ENCODE measurements at places on chromosomes 4 and X. TPM values are rescaled to one million over a fixed set of nuclear protein-coding genes. Genes with fewer than 3 reads are reported as not detected.

DNA sequence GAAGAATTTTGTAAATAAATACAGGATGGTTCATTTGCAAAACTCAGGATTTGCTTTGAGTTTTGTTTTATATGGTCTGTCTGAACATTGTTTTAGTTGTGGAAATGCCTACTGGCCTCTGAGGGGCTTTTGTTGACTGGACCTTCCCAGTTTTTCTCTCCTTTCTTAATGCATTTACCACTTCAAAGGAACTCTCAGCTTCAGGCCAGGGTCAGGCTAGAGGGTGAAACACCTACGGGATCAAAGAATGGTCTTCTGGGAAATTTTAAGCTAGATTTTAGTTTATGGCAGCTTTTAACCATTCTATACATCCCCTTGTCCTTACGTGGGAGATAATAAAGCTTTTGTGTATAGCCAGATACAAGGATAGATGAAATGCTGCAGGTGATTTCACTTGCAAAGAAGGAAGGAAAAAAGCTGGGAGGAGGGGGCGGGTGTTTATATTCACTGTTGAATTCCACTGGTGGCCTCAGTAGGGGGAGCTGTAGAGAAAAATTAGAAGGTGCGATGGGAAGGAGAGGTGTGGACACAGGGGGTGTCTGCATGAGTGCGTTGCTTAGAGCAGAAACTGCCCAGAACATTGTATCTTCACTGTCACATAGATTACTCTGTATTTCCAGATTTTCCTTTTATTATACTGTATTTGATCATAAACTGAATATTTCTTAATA, 151.8 kb downstream of the TSPAN5 start:
- H3K4me1 ChIP-seq = peaks cover 16% of the 10 kb centered on the region
- no peak for DNase-seq
- H3K27ac ChIP-seq = no peak overlapping the region
- no peak overlapping the region for H3K4me3 ChIP-seq

DNA sequence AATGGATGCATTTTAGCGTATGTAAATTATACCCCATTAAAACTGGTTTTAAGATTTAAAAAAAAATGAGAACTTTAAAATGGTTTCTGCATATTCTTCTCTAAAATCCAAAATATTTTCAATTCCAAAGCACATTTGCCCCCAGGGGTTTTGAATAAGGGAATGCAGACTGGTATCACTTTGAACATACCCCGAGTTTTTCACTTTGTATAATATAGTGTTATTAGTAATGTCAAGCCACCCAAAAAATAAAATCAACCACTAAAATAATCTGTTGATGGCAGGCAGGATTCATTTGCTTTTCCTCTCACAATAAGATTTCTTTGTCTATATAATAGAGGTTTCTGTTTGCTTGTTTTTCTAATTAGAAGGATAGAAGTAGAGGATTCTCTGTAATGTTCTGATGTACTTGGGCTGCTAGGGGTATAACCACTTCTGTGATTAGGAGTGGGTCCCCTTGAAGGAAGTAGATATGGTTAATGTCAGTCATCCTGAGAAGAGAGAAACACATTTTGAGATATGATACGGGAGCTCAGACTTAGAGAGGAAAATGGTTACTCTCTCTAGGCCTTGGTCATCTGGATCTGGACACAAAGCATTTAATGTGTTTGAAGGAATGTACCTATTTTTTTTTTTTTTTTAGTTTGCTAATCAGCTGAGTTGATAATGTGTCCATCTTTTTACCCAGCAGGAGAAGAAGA, 9.3 kb upstream of the LIN54 start:
- no peak for DNase-seq
- H3K27ac ChIP-seq = no peak overlapping the region
- H3K4me1 ChIP-seq = no peaks in the 10 kb centered on the region

DNA sequence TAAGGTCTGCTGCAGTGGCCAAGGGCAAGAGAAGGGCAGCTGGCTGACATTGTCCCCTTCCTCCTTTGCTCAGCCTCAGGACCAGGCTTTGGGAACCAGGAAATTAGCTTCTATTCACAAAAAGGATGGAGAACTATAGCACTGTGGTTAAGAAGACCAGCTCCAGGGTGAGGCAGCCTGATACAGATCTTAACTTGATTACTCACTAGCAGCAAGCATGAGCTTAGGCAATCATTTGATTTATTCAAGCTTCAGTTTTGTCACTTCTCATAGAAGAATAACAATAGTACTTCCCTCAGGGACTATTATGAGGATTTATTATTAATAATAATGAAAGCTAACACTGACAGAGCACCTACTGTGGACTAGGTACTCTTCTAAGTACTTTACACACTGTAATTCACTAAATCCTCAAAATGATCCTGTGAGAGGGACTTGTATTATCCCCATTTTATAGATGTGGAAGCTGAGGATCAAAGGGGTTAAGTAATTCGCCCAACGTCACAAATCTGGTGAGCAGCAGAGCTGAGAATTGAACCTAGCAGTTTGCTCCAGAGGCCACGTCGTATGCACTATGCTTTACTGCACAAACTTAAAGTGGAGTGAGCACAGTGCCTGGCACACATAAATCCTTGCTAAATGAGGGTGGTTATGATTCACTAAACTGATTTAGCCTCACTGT, 130.4 kb upstream of the PAK3 start:
- no peaks in the 10 kb centered on the region for H3K4me1 ChIP-seq
- DNase-seq = no peak
- peaks cover 4% of the 10 kb centered on the region for H3K27me3 ChIP-seq
- H3K27ac ChIP-seq = peak overlapping the region; percentile 24
- no peak overlapping the region for H3K4me3 ChIP-seq

DNA sequence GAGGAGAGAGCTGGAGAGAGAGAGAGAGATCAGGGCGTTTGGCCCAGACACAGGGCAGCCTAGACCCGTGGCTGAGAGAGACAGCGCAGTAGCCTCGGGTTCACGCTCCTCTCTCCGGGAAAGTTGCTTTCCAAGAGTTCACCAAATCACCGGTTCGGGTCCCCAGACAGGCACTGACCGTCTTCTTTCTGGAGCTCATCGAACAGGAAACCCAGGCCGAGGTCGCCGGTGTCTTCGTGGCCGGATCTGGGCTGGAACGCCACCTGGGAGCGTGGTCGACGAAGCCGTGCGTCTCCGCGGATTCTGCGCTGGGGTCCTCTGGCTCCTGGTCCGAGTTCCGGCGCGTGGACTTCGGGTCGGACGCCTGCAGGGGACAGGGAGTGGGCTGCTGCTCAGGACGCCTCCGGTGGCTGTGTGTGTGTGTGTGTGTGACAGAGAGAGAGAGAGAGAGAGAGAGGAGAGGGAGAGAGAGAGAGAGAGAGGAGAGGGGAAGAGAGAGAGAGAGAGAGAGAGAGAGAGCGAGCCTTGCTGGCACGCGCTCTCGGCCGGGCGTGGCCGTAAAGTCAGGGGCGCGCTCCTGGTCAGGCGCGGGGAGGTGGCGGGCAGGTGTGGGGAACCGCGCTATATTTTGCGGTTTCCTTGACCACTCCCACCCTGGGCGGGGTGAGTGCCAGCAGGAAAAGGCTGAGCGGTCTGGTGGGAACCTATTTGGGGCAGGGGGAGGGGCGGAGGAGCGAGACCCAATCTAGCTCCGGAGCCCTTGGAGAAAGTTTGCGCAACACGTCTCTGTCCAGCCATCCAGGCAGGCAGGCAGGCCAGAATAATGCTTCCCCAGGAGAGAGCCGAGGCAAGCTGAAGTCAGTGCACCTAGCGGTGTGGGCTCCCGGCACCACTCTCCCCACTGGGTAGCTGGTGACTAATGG, 62.1 kb downstream of the RHOXF2B start:
- H3K4me1 ChIP-seq = no peaks in the 10 kb centered on the region
- no peak overlapping the region for H3K4me3 ChIP-seq
- H3K36me3 ChIP-seq = no peaks in the 10 kb centered on the region
- H3K27me3 ChIP-seq = no peaks in the 10 kb centered on the region
- DNase-seq = no peak
- no peak overlapping the region for H3K27ac ChIP-seq

The MAOA gene
- total RNA-seq = 130 TPM

The TLR3 gene
- total RNA-seq = 7.1 TPM

DNA sequence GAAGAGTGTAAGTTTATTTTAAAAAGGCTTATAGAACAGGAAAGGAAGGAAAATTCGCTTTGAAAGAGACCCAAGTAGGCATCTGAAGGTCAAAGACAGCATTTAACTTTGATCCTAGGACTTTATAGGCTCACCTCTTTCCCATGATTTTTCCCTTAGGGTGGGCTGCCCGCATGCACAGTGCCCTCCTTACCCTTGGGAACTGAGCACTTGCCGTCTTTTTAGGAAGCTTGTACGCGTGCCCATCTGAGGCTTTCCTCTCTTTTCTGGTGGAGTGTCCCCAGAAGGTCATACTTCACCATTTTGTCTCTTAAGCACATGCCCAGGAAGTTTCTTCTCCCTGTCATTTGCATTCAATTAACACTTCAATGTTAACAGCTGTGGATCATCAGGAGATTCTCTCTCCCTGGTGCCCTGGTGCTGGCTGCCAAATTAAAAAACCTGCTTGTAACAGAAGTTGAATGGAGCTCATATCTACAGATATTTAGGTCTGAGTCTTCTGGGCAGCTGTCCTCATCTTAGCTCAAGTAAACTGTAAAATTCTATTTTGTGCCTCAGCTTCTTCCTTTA, 38.4 kb upstream of the IL9R start:
- H3K27ac ChIP-seq = no peak overlapping the region
- DNase-seq = no peak

The BEND2 gene
- total RNA-seq = 0.42 TPM

The KCND1 gene
- total RNA-seq = 4.4 TPM

- DNase-seq = no peak
- no peaks in the 10 kb centered on the region for H3K4me1 ChIP-seq
- H3K27me3 ChIP-seq = no peaks in the 10 kb centered on the region
- H3K27ac ChIP-seq = no peak overlapping the region
- no peak overlapping the region for H3K4me3 ChIP-seq
- no peaks in the 10 kb centered on the region for H3K36me3 ChIP-seq
These were observed 55.3 kb downstream of the EGF start for GRCh38 chr4:109967798-109968520.

The RTL3 gene
- 0.21 TPM for total RNA-seq
